ENCODE measurements at places on chromosomes 6 and 20.

GRCh38 chr6:32074996-32075532 is 34.1 kb downstream of the TNXB start:
- no peak for DNase-seq

DNA sequence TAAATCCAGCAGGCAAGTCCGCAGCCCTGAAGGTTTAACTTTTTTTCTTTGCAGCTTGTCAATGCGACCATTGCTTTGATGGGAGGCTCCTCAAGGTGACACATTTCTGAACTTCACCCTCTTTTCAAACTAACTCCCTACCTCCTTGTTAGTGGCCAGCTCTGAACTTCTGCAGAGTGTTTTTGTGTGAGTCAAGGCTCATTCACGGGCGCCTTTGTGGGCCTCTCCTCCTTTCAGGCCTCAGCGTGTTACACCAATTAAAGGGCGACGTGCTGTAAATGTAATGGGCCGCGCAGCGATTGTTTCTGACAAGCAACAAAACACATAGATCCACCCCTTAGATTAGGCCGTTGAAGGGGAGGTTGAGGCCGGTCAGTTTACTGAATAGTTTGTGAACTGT is 45.5 kb upstream of the NR2E1 start:
- no peak for DNase-seq

DNA sequence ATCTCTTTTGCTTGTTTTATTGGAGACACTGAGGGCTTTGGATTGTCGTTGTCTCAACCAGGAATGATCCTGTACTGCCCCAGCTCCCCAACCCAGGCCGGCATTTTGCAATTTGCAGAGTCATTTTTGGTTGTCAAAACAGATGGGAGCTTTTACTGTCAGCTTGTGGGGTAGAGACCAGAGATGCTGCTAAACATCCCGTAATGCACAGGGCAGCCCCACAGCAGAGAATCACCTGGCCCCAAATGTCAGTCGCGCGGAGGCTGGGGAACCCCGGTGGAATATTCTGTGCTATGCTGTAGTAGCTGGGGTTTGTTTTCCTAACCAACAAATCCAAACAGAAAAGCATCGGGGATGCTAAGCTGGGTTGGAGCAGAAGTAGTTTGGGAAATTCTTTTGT is 99.7 kb downstream of the TSHZ2 start:
- no peak for DNase-seq

GRCh38 chr6:144500892-144501291 is 215.8 kb downstream of the UTRN start:
- DNase-seq: no peak

DNA sequence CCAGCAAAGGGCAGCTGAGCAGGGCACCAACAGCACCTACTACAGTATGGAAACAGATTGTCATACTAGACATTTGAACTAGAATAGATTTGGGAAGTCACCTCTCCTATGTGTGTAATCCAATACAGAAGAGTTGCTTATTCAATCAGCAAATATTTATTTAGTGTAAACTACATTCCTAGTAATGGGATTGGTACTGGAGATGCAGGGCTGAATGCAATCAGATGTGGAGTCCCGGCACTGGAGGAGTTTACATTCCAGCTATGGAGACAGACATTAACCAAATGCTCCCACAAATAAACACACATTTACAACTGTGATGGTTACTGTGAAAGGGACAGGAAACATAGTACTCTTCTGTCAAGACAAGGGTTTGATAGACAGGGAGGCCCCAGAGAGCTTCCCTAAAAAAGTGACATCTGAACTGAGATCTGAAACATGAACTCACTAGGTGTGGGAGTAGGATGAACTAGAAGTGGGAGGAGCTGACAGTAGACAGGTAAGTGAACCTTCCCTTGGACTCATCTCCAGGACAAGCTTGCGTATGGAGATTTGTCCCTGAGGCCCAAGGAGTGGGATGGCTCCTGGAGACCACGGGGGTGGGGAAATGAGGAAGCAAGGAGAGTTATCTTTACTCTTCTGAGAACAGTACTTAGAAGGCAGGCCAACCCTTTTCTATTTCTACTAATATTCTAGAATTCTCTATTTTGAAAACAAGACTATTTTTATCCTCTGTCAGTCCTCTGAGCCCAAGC is 420.5 kb downstream of the MAFB start:
- no peak for DNase-seq
